ENCODE measurements at places on chromosomes 6 and 20. TPM values are rescaled to one million over a fixed set of nuclear protein-coding genes. Genes with fewer than 3 reads are reported as not detected.
A peak's percentile ranks its signal among the peaks of the same experiment; 100 is the strongest.

DNA sequence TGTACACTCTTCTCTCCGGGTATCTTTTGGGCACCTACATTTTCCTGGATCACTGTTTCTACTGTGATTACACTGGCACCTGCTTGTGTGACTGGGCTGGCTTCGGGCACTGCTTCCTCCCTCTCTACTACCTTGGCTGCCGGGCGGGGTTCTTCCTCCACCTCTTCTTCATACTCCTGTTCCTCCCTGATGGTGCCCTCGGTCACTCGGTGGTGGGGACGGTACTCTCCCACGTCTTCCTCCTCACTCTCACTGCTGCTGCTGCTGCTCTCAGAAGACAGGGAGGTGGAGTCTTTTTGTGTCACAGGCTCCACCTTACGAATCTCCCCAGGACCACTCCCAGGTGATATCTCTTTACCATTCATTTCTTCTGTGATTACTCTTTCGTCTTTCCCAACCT, 42.5 kb downstream of the SMLR1 start:
- no peak for DNase-seq

ALDH5A1 gene
- total RNA-seq, result 2.0 TPM

DNA sequence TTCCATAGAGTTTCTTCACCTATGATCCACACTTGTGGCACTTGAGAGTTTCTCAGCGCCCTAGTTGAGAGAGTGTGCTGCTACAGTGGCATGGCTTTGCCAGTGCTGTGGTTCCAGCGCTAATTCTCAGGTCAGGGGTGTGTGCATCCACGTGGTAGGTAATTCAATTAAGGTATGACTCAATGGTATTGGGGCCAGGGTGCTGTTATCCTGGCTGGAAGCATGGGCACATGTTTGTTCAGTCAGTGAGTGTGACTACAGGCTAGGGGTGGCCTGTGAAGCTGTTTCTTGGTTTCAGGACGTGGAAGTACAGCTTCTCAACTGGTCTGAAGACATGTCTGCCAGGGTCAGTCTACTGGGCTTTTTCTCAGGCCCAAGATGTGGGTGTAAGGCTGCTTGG, 3.0 kb upstream of the SEMG2 start:
- DNase-seq, result no peak

- no peak for DNase-seq
Observed at GRCh38 chr6:2655844-2656433, 94.8 kb downstream of the MYLK4 start.

GRCh38 chr6:152736687-152737273, 13.8 kb upstream of the VIP start:
- DNase-seq, result no peak

OR2B6 gene
- not detected for total RNA-seq

DNA sequence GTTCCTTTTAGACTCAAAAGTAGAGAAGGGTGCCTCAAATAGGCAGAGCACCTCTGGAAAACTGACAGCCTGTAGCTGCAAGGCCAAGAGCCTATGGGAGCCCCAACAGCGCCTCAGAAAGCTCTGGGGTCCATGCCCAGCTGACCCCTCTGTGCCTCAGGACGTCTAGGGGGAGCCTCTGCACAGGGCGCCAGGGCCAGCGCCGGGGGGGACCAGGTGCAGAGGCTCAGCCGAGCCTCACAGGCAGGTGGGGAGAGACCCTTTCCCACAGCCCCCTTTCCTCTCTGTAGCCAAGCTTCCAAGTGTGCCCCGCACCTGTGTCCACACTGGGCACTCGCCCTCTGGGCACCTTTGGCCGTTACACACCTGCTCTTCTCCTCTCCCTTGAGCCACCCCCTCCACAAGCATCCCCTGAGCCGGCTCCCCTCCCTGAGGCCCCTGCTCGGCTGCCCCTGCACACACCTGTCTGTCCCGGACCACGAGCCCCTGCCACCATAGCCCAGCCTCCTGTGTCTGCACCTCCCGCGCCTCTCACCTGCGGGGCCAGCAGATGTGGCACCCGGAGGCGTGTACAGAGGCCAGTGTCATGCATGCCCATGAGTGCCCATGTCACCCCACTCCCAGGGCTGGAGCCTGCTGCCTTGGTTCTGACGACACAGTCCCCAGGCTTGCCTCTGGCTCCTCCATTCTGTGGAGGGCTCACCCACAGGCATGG, 53.2 kb downstream of the GINS1 start:
- DNase-seq, result no peak

GRCh38 chr6:105388392-105388791, 14.5 kb downstream of the PREP start:
- no peak for DNase-seq

GRCh38 chr6:144332177-144332576, 47.0 kb downstream of the UTRN start:
- no peak for DNase-seq

DNA sequence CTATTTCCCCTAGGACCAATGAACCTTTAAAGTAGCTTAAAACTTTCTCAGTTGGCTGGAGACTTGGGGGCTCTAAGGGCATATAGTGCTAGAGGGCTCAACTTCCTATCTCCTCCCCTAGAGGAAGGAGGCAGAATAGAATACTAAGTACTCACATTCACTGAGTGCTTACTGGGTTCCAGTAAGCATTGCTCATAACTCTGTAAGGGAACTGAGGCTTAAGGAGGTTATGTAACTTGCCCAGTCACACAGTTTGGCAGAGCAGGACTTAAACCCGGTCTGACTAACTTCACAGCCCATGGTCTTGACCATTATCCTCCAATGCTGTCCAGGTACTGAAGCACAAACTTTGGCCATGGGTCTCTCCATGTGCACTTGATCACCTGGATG, 12.5 kb downstream of the SESN1 start:
- DNase-seq, result no peak

GRCh38 chr20:38805502-38805957, at the start of gene PPP1R16B:
Gene PPP1R16B, plus strand, starts transcription at chr20:38805697. Its CDS starts 30,229 bp downstream, at chr20:38835926.
- no peak for DNase-seq

HLA-DOB gene
- total RNA-seq, result not detected

DNA sequence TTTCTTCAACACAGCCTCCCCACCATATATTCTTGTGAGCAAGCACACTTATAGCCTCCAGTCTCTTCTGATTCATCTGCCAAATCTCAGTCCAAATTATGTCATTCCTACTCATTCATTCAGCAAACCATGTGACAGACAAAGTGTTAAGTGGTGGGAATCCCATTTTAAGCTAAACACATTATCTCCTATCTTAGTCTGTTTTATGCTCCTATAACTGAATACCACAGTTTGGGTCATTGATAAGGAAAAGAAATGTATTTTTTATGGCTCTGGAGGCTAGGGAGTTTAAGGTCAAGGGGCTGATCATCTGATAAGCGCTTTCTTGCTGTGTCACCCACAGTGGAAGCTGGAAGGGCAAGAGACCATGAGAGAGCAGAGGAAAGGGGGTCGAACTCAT, 23.9 kb upstream of the SMIM13 start:
- DNase-seq, result no peak

DNA sequence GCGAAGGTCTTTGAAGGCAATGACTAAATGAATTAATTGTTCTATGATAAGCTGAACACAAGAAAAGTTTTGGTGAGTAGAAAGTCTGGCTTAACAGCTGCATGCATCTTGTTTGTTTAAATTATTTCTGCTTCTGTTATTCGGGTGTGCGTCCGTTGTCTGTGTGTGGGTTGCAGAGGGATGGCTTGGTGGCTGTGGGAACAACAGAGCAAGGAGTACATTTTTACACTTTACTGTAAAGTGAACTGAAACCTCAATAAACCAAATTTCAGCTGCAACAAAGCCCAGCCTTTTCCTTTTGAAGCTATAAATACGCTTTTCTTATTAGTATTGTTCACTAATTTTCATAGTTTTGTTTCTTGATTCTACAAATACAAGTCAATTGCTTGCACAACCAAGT, 3.5 kb upstream of the LAMP5 start:
- no peak for DNase-seq

GRCh38 chr6:20718705-20719653, 184.7 kb downstream of the CDKAL1 start:
- no peak for DNase-seq

DNA sequence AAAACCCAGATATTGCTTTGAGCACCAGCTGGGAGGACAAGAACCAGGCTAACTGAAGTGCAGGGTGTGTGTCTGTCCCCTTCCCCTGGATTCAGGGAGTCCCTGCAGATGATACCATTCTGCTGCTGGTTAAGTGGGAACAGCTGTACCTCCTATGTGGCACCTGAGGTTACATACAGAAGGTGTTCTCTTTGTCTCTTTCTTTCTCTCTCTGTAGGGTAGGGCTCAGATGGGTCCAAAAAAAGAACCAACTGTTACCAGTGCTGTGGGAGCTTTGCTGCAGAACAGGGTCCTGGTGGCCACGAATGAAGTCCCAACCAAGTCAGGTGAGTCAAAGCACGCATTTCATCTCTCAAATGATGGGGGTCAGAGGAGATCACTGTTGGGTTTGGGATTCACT, 38.6 kb downstream of the ZC2HC1B start:
- DNase-seq, result no peak

DNA sequence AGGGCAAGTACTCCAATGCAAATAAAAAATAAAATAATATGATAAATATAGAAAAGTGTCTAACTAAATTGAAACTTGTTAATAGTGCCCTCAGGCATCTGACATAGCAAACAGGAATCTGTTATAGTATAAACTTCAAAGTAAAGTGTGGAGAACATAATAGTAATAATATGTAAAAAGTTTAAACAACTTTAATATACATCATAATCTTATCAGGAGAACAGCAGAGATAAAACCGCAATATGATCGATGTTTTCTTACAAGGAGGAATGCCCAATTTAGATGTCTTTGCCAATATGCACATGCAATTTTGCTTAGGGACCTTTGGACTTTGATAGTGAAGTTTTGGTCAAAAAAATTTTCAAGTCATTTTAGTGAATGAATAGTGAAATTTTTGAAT, 514.8 kb upstream of the IMPG1 start:
- DNase-seq, result no peak

TOX2 gene
- 0.12 TPM for total RNA-seq

NRSN1 gene
- not detected for total RNA-seq

- DNase-seq, result peak; percentile 65
Observed at GRCh38 chr6:100176311-100176950, 182.4 kb upstream of the MCHR2 start.

Data from H4 (cell line).